Stimulated activated CD8-positive, alpha-beta memory T cell treated with anti-CD3 and anti-CD28 coated beads, Interleukin-4, amount 100 ng/mL, for 24 hours (primary cell): ENCODE measurements at places on chromosomes 6 and 20.

DNA sequence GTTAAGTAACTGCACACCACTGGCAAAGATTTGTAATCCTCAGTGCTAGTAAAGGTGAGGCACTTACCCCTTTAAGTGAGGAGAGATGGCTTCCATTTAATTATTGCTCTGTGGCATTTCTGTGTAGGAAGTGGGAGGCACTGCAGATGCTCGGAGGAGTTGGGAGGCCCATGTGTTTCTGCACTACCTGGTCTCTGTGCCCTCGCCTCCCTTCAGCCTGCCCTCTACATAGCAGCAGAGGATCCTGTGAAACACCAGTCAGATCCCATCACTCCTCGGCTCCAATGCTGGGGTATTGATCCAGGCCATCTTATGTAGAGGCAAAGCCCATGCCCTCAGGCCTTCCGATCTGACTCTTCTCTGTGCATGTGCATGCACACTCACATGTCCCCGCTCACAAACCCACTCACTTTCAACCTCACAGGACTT lies 67.0 kb downstream of the SLX4IP start:
- DNase-seq, result no peak

DNA sequence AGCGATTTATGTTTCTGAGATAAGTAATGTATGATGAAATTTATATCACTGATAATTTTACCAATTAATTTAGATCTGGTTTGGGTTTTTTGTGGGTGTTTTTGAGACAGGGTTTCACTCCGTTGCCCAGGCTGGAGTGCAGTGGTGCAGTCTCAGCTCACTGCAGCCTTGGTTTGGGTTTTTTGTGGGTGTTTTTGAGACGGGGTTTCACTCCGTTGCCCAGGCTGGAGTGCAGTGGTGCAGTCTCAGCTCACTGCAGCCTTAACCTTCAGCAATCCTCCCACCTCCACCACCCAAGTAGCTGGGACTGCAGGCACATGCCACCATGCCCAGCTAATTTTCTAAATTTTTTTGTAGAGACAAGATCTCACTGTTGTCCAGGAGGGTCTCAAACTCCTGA lies 13.0 kb downstream of the MRS2 start:
- no peak for DNase-seq

- no peak for DNase-seq
Observed at GRCh38 chr6:123415844-123416468, 220.8 kb downstream of the TRDN start.

GRCh38 chr6:42349753-42350511 lies 101.8 kb downstream of the TRERF1 start:
- DNase-seq, result no peak

GRCh38 chr20:14543040-14543439 lies 205.6 kb upstream of the FLRT3 start:
- no peak for DNase-seq

DNA sequence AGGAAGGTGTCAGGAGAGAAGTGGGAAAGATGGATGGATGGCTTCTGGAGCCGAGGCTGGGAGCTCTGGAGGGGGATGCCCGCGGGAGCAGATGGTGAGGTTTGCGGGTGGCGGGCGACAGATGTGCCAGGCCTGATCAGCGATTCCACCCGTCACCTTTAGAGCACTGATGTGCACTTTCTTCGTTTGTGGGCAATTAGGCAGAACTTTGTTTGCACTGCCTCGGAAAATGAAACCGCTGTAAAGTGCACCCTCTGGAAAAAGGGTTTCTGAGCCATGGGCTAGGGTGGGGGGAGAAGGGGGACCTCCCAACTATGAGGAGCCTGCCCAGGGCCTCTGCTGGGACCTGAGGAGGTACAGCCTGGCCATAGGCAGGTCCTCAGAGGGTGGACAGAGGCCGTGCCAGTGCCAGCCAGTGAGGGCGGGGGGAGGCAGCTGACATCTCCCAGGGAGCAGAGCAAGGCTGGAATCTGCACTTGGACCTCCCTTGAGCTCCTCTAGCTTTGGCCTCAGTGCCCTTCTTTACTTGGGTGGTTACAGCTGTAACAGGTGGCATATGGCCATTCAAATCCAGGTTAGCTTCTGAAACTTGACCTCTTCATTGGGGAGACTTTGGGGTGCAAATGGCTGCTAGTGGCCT lies 58.7 kb downstream of the CD40 start:
- DNase-seq, result no peak

GRCh38 chr6:10626154-10626741 lies 68.2 kb downstream of the C6orf52 start:
- no peak for DNase-seq

- DNase-seq, result no peak
Observed at GRCh38 chr6:118580585-118581419, 32.7 kb downstream of the PLN start.

DNA sequence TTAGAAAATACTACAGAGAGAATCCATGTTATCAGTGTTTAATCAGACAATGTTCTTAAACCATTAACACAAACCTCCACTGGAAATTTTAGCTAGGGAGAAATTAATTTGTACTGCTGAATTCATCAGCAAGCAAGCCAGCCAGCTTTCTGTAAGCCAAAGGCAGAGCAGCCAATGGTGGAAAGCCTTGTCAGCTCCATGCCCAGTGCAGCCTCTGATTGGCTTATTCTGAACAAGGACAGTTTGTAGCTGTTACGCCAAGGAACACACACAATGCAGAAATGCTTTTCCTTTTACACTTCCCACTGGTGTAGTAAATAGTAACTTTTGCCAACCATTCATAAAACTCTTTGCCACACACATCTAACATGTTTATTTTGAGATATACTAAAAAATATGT lies 265.0 kb downstream of the TENT5A start:
- DNase-seq, result no peak
